Small intestine (tissue), 16 donors: ENCODE measurements at places on chromosomes 4 and X. TPM values are rescaled to one million over a fixed set of nuclear protein-coding genes. Genes with fewer than 3 reads are reported as not detected.

DNA sequence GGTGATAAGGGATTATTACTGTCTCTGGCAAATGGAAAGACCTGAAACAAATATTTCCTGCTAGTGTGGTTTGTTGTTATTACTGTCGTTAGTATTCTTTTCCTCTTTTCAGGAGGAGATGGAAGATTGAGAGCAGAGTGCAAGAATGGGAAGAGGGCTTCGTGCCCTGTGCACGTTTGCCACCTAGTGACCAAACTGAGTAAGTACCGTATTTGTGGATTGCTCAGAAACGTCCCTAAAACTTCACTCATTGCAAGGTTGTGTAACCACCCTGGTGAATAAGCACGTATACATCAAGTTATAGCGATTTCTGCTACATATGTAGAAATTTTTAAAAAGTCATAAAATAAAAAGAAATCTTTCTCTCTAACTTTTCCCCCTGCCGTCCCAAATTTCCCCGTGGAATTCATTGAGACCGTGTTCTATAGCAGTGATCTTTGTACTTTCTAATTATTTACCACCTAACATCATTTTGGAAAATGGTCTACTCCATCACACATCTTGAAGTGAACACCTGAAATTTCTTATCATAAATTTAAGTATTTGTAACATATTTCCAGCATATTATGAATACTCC is 24.3 kb downstream of the LINC00632 start:
- no peak overlapping the region for H3K4me3 ChIP-seq
- H3K36me3 ChIP-seq = no peaks in the 10 kb centered on the region
- H3K27me3 ChIP-seq = no peaks in the 10 kb centered on the region
- no peaks in the 10 kb centered on the region for H3K4me1 ChIP-seq
- peak; percentile 26 for DNase-seq

DNA sequence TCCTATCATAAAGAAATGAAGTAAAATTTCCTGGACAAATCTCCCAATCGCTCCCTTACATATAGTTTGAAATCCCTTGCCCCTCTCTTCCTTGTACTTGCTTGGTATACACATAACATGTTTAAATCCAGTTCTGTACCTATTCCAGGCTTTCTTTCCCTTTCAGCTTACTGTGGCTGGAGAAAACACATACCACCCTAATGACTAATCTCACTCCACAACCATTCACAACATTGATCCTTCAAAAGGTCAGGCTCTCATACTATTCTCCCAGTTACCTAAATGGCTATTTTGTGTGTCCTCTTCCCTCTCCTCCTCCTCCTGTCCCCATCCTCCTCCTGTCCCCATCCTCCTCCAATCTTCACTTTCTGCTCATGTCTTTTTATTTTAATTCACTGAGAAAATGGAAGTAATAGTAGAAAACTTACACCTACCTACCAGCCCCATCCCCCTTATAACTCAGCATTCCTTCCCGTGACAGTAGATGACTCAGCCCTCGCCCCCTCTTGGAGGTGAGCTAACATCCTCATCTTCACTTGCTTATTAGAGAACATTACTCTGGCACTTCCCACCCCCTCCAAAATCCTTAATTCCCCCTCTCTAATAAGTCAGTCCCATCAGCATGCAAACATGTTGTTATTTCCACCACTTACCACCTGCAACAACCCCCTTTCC is 77.5 kb downstream of the IL15 start:
- no peak for DNase-seq
- H3K4me1 ChIP-seq = no peaks in the 10 kb centered on the region
- H3K4me3 ChIP-seq = no peak overlapping the region
- H3K27me3 ChIP-seq = no peaks in the 10 kb centered on the region

Gene JCHAIN
- polyA plus RNA-seq = 42.3 TPM

DNA sequence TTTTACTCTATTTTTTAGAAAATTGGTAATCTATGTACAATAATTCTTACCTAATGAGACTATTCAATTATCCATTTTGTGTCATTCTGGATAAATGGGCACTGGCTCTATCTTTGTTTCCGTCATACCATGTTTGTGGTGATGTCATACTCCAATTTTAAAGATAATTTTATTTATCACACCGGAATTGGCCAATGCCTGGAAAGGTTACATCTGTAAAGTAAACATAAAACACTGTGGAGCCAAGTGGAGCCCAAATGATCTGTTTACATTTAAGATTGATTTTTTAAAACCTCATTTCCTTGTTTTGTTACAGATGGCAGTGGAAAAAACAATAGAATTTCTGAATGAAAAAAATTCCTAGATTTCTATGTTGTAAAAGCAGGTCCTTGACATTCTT is 120.2 kb upstream of the GPRIN3 start:
- no peak overlapping the region for H3K27ac ChIP-seq
- DNase-seq = no peak
- no peaks in the 10 kb centered on the region for H3K36me3 ChIP-seq
- no peaks in the 10 kb centered on the region for H3K4me1 ChIP-seq
- H3K27me3 ChIP-seq = no peaks in the 10 kb centered on the region
- no peak overlapping the region for H3K4me3 ChIP-seq

DNA sequence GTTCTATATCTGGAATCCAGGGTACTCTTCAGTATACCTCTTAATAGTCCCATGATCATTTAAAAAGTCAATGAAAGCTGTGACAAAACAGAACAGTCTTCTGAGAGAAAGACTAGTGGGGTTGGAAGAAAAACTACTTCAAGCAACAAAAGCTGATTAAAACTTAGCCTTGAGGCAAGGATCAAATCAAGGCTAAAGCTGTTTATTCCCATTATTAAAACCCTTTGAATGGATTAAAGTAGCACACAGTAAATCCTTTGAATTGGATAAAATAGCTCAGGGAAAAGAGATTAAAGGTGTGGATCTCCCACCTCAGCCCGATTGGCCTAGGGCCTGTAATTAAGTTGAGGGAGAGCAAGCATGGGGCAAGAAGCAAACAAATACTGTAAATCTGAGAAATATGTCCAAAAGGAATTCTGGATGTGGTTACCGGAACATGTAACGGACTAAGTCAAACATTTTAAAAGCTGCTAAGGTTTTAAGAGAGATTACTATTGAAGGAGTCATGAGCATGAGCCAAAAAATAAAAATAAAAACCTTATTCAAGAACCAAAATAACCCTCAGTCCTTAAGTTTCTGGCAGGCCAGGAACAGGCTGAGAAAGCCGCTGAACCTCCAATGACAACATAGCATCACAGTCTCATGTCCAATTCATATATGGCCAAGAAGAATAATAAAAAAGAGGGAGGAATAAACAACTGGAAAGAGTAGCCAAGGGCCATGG is 257.3 kb upstream of the NEIL3 start:
- H3K4me3 ChIP-seq = no peak overlapping the region
- no peaks in the 10 kb centered on the region for H3K4me1 ChIP-seq
- no peaks in the 10 kb centered on the region for H3K36me3 ChIP-seq
- DNase-seq = no peak
- no peaks in the 10 kb centered on the region for H3K27me3 ChIP-seq

GRCh38 chr4:137621056-137621455 is 88.8 kb upstream of the PCDH18 start:
- no peak overlapping the region for H3K27ac ChIP-seq
- DNase-seq = no peak
- no peaks in the 10 kb centered on the region for H3K27me3 ChIP-seq
- no peaks in the 10 kb centered on the region for H3K4me1 ChIP-seq
- H3K36me3 ChIP-seq = no peaks in the 10 kb centered on the region

DNA sequence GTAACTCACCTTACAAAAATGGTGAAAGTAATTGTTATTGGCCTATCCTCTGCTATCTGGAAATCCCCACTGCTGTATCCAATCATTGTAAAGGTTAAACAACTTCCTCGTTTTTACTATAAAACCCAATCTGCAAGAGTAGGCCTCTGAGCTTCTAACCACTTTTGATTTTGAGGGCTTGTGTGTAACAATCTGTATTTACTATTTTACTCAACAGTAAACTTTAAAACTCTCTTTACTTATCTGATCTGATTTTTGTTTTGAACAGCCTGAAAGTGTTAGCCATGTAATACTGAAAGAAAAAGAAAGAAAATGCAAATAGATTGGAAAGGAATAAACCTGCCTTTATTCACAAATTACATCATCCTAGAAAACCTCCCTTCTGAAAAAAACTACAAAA is 63.1 kb downstream of the SLC10A7 start:
- DNase-seq = no peak
- H3K4me1 ChIP-seq = no peaks in the 10 kb centered on the region
- no peak overlapping the region for H3K4me3 ChIP-seq
- H3K36me3 ChIP-seq = no peaks in the 10 kb centered on the region

Gene DMP1
- polyA plus RNA-seq = not detected

DNA sequence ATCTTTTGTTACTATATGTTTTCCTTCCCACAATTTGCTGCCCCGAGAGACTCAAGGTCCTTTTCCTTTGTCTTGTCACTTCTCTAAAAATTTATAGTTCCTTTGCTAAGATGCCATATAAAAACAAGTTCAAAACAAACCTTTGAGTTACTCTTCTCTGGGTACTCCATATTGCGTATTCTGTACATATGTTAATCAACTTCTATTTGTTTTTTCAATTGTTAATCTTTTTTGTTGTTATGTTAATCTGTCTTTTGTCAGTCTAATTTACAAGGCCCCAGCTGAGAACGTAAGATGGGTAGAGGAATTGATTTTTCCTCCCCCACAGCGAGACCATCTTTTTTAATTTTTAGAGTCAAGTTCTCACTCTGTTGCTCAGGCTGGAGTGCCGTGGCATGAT is 7.2 kb upstream of the PPEF2 start:
- H3K36me3 ChIP-seq = peaks cover 2% of the 10 kb centered on the region
- no peak overlapping the region for H3K4me3 ChIP-seq
- no peaks in the 10 kb centered on the region for H3K4me1 ChIP-seq
- no peaks in the 10 kb centered on the region for H3K27me3 ChIP-seq
- H3K27ac ChIP-seq = no peak overlapping the region
- DNase-seq = no peak

- no peak overlapping the region for H3K27ac ChIP-seq
- no peaks in the 10 kb centered on the region for H3K4me1 ChIP-seq
- no peak for DNase-seq
Observed at GRCh38 chrX:75989806-75990590, 182.9 kb upstream of the PBDC1 start.

Gene DDIT4L
- 2.1 TPM for polyA plus RNA-seq
